Stimulated activated CD8-positive, alpha-beta memory T cell treated with anti-CD3 and anti-CD28 coated beads, Interleukin-7, amount 100 ng/mL, for 1 hour (primary cell): ENCODE measurements at places on chromosomes 6 and 20.

- no peak for DNase-seq
Measured at GRCh38 chr6:139754898-139755775, 380.7 kb upstream of the CITED2 start.

- no peak for DNase-seq
Measured at GRCh38 chr6:9482030-9482738, 932.7 kb downstream of the TFAP2A start.

DNA sequence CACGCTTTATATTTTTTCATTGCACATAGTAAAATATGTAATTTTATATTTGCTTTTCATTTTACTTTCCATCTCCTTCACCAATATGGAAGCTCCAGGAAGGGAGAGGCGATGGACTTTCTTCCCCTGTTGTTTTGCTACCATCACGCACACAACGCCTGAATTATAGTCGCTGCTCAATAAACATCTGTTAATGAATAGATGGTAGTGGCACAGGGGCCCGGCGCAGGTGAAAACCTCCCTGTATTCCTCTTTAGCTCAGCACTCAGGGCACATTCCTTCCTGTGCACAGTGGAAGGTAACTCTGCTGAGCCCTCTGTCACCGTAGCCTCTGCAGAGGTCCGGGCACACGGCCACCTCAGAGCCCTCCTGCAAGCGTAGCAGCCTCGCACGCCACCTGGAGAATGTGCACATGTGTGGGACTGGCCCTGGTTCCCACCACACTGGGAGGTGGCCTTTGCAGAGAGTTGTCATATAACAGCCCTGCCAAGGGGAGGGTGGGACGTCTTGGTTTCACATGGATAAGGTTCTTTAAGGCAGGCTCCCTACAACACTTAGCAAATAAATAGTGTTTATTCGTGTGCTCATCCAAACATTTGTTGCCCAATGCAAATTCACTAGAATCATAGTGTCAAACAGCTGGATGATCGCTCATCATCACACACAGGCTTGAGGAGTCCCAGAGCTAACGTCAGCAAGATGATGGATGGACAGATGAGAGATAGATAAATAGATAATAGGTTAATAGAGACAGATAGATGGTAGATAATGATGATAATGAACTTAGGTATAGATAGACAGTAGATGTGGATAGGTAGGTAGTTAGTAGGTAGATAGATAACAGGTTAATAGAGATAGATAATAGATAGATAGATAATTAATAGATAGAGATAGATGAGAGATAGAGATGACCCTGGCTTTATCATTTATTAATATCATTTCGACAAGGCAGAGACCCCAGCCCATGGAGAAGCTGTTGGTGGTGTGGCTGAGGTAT, 32.3 kb upstream of the AFDN start:
- DNase-seq: no peak

DNA sequence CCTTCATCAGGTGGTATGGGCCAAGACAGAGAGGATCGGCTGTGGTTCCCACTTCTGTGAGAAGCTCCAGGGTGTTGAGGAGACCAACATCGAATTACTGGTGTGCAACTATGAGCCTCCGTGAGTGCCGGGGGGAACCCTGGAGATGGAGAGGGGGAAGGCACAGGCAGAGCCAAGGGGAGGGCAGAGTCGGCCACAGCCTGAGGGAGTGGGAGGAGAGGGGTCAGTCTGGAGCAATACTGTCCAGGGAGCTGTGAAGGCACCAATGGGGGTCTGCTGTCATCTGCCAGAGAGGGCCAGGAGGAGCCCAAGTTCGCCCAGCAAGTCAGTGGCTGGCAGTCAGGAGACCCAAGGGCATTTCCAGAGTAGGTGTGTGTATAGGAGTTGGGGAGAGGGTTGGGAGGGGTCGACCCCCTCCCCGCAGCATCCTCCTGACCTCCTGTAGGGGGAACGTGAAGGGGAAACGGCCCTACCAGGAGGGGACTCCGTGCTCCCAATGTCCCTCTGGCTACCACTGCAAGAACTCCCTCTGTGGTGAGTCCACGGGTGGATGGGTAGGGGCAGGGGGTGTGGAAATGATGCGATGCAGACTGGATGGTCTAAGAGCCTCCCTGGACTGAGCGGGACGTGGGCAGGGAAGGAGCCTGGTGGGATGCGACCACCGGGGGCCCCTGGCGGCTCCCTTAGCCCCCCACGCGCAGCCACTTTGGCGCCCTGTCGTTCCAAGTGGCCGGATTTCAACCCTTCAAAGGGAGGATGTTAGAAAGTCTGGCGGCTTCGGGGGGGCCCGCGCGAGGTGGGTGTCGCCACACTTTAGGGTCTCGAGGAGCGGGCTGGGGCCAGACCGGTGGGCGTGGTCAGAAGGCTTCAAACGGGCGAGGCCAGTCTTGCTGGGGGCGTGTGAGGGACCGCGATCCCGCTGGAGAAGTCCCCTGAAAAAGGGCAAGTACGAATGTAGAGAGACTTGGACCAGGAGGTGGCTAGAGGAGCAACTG, 7.2 kb downstream of the PI16 start:
- DNase-seq: no peak

DNA sequence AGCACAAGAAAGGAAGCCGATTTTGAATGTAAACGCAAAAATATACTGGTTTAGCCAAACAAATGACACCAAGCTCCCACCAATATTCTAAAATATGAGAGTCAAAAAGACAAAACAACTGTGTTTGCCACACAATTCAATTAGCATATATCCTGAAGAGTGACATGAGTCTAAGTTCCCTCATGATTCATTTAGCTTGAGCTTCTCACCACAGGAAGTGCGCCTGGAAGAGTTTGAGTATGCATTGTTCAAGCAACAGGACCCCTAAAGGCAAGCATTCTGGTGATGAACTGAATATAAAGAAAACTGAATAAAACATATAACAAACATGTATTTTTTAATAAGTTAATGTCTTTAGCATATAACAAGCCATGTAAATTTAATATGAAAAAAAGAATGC, 115.2 kb upstream of the RUNX2 start:
- no peak for DNase-seq

GRCh38 chr20:37538003-37538402, 10.3 kb upstream of the BLCAP start:
- DNase-seq: no peak

- no peak for DNase-seq
Measured at GRCh38 chr20:10710991-10711775, 37.4 kb upstream of the JAG1 start.

DNA sequence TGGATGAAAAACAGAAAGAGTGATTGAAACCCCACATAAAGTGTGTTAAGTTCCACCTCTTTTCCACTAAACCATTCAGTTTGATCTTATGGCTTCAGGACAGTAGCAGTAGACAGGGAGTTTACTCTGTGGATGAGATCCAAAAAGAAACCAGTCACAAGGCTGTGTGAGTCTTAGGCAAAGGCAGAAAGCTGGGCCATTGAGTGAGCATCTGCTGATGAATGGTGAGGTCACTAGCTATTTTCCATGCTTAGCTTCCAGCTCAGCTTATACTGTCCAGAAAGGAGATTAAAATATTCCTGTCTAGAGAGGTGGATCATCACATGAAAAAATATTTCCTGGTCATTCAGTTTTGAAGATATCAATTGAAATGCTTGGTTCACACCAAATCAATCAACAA, 1643.9 kb downstream of the HACE1 start:
- DNase-seq: no peak

DNA sequence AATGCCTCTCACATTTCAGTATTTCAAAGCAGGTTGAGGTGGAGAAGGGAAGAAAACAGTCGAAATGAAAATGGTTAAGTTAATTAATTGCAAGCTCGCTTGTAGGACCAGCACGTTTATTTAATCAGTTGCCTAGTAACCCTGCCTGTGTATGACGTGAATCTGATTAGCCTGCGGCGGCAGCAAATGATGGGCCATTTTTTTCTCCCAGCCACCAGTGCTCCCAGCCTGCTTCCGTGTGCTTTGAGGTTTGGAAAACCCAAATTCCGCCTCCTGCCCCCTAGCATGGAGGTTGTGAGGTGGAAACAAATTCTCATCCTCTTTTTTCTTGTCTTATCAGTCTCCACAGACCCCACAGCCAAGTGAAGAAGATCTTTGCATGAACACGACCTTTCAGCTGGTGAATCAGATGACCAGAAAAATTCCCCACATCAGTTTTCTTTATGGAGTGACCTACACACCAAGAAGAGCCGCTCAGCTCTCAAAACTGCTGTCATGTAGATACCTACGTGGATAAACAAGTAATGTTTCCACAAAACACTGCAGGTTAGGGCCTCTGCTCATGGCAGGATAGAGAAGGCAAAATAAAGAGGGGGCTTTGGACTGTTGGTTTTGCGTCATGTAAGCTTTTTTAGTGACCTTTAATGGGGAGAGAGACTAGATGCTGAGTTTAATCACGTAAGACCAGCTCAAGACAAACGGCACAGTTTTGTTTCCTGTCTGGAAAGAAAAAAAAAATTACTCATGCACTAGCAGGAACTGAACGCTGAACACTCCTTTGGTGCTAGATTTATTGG, 572.9 kb upstream of the NOX3 start:
- DNase-seq: no peak

- DNase-seq: no peak
Measured at GRCh38 chr6:46105568-46105967, 24.2 kb upstream of the ENPP4 start.

DNA sequence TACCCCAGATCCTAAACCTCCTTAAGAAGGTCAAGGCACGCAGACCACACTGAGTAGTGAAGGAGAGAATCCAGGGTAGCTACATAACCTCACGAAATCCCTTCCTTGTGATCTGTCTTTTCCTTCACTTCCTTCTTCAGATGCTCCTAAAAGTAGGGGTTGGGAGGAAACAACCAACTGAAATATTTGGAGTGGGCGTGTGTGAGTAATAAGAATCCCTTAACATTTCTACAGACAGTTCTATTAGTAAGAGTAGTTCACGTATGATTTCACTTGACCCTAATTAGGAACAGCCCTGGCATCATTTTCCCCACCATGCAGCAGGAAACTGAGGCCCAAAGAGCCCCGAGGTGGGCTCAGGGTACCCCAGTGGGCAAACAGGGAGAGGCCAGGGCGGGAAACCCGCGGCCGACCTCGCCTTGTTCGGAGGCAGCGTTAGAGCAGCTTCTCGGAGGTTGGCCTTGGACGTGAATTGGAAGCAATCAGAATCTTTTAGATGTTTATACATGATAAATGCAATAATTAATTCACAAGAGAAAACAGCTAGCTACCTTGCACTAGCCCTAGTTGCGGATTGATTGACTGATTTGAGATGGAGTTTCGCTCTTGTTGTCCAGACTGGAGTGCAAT, 859 bp upstream of the RAE1 start:
- no peak for DNase-seq

DNA sequence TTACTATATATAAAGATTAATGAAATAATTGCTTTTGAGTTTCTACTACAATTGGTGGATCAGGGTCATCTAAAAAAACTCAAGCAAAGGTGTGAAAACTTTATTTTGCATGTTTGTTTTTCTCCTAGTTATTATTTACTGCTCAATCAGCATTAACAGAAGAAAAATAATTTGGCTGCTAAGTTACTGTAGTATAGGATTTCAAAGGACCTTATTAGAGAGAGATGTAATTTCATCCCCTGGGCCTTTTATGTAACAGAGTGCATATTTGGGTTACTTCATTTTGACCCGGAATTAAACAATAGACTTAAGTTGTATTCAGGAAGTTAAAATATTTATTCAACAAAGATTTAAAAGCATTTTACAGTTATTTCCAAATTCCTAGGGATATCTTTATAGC, 49.8 kb downstream of the EYA4 start:
- no peak for DNase-seq

- DNase-seq: no peak
Measured at GRCh38 chr6:132298344-132298949, 102.8 kb downstream of the MOXD1 start.

DNA sequence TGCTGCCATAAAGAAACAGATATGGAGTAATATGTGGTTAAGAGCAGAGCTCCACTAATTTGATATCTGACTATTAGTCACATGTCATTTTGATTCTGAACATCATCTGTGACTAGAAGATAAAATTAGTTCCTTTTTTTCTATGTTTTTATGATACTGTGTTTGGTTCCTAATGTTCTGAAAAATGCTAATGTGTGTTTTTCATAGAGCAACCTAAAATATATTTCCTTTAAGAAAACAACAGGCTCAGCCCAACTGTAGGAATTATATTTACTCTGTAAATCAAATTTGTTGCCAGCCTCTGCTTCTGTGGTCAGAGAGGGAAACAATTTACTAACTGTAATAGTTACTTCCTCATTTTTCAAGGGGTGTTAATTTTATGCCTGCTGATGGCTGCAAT, 33.3 kb upstream of the TXLNB start:
- no peak for DNase-seq

GRCh38 chr20:61850926-61851900, 214.5 kb downstream of the TAF4 start:
- DNase-seq: no peak

DNA sequence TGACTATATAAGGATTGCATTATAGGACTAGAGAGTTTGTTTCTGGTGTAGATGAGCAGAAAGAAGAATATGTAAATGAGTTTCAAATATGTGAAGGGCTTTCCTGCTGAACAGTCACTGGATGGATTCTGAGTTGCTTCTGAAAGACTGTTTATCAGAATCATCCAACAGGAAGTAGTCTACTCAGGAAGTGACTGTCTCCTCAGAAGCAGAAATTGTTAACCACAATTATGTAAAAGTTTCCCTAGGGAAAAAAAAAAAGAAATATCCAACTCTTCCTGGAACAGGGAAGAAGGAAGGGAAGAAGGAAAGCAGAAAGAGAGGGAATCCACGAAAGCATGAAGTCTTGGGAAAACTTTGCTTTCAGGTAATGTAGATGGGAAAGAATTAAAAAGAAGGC, 138.9 kb downstream of the TENT5A start:
- DNase-seq: no peak

- no peak for DNase-seq
Measured at GRCh38 chr6:46510651-46511050, 19.4 kb upstream of the RCAN2 start.

DNA sequence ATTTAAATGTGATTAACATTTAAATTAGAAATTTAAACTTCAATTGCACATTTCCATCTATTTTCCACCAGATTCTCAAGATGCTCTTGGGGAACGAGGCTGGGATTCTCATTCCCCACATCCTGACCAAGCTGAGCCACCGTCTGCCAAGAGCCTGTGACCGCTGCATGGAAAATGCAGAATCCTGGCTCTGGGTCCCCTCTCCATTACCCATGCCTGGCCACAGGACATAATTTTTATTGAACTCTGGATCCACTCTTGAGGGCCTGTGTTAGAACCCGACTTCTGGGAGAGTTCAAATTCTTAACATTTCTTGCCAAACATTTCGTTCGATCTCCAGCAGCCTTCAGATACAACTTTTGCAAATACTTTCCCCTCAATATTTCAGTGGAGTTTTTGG, 201.6 kb upstream of the SNX9 start:
- no peak for DNase-seq

DNA sequence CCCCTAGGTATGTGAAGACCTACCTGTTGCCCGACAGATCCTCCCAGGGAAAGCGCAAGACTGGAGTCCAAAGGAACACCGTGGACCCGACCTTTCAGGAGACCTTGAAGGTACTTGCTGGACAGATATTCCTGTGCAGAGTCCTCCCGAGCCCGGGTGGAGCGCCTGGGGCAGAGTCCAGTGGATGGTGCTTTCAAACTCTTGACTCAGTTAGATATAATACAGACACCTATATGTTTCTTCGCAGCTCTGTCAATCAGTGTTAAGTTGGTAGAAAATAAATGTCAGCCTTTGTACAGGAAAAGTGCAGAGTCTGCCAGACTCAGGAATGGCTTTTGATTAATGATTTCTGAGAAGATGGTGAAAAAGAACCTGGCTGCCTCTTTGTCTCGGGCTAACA, 67.2 kb downstream of the EZR start:
- no peak for DNase-seq
